Activated T-cell treated with anti-CD3 and anti-CD28 coated beads, Interleukin-2, amount 50 U/mL, for 4 hours (primary cell): ENCODE measurements at places on chromosomes 3 and 15. TPM values are rescaled to one million over a fixed set of nuclear protein-coding genes. Genes with fewer than 3 reads are reported as not detected.

- DNase-seq, result no peak
Measured at GRCh38 chr3:68703066-68703465, 229.3 kb downstream of the TAFA4 start.

- no peak for DNase-seq
Measured at GRCh38 chr15:93088981-93089726, at the start of gene RGMA. Gene RGMA (minus strand): TSS chr15:93089211. CDS start chr15:93088932, 279 bp downstream.

- DNase-seq, result no peak
Measured at GRCh38 chr3:39637807-39638206, 170.3 kb downstream of the MOBP start.

DNA sequence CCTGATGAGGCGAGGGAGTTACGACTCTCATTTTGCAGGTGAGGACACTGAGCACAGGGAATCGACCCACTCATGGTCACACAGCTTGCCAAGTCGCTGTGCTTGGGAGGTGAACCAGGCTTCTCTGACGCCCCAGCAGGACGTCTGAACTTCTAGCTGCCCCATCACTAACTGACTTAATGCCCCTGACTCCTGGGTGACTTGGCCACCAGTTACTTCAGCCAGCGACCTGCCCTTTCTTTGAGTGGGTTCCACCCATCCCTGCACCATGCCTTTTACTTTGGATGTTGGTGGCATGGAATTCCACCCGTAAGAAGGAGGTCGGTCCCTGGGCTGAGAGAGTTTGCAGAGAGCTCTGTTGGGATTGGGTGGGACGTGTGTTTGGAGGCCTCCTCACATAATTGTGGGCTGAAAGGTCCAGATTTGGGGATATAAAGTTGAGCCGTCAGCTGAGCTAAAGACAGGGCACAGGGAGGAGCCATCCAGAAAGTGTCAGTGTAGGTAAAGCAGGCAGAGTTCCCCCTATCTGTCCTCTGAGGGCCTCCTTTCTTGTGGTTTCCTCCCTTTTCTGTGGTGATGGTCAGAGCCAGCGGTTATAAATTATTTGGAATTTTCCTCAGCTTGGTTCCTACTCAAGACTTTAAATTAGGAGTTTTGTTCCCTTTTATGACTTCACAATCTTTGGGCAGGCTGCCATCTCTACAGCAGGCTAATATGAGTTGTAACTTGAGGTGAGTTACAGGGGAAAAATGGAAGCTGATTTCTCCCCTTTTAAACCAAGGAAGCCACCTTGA is 55.0 kb downstream of the FLNB start:
- no peak for DNase-seq

DNA sequence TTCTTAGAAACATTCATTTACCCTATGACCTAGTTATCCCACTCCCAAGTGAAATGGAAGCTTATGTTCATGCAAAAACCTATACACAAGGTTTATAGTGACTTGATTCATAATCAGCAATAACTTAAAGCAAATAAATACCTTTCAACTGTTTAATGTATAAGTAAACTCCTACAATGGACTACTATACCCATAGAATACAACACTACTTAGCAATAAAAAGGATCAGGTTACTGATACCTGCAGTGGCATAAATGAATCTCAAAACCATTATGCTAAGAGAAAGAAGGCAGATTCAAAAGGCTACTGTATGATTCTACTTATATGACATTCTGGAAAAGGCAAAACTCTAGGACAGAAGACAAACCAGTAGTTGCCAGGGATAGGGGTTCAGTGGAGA is 8.3 kb upstream of the POLR2M start:
- DNase-seq, result no peak

GRCh38 chr3:170760174-170760526 is 109.8 kb downstream of the RPL22L1 start:
- DNase-seq, result no peak

- DNase-seq, result peak; percentile 62
Measured at GRCh38 chr3:52685285-52685708, 416 bp downstream of the PBRM1 start.

DNA sequence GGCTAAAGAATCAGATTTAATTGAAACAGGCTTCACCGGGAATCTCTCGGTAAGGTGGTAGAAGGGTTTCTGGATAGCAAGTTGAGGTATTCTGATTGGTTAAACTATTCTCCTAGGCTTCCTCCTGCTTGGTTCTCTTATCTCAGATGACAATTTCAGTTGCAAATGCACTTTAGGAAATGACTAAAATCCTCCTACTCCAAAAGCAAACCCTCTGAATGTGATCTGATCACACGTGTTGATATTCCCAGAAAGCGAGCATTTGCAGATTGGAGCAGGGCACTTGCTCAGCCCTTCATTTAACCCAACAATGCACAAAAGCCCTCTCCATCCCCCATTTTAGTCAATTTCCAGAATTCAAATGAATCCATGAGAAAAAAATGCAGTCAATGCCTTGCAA is 55.6 kb upstream of the ICE2 start:
- no peak for DNase-seq

DNA sequence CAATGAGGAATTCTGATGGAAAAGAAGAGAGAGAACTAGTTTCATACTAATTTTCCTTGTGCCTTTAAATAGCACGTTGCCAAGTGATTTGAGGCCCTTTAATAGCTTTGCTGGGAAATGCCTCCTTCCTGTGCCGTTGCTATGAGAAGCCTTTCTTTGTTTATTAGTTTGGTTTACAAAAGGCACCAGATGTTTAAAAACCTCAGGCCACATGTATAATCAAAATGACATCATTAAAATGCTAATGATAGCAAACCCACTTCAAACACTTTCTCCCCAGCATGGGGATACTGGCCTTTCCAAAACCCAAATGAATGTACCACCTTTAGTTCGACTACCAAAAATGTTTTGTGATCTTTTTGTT is 50.0 kb upstream of the TBC1D23 start:
- no peak for DNase-seq

DNA sequence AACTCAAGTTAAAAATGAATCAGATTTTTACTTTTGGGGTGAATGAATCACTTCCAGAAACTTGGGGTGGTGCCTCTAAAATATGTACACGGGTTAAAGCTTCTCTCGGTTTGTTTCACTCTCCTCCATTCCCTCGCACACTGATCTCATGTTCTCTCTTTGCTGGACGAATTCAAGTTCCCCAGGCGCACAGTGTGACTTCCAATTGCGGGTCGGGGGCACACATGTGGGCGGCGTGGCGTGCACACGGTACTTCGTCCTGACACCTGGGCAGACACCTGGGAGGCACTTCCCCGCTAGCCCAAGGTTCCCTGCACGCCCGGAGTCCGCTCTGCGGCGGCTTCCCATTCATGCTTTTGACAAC is 692 bp downstream of the SCAANT1 start:
- DNase-seq, result no peak

DNA sequence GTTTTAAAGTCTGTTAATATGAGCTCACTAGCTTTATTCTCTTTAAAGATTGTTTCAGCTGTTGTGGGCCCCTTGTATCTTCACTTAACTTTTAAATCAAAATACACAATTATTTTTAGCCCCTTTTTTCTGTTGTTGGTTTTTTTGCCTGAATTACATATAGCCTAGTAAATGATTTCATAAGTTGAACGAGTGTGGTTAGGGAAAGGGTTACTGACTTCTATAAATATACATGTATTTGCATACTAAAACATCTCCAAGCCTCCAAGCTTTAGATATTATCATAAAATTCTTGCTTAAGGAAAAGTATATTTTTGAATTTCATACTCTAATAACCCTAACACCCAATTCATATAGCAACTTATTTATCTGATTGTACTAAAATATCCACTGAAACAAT is 73.2 kb upstream of the ARL6 start:
- DNase-seq, result no peak

Gene ZNF280D
- total RNA-seq, result 15.3 TPM

Gene LHFPL4
- total RNA-seq, result not detected

Gene COL8A1
- not detected for total RNA-seq

Gene CD276
- total RNA-seq, result 4.1 TPM
